ENCODE measurements at places on chromosomes 3 and 15.

- DNase-seq: no peak
Observed at GRCh38 chr3:54801977-54802376, 125.9 kb downstream of the LRTM1 start.

DNA sequence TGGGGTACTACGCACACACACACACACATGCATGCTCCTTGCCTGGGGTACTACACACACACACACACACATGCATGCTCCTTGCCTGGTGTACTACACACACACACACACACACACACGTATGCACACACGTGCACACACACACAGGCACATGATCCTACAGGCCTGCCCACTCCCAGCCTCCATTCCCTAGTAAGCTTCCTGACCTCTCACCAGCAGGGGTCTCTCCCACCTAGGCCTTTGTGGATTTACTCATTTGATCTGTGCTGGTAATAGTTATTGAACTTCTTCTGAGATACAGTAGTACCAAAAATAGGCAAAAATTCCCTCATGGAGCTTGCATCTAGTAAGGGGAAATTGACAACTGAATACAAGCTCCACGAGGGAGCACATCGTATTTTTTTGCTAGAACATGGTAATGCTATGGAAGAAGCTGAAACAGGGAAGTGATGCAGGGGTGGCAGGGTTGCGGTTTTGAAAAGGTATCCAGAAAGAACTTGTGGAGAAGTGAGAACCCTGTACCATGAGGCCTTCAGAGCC, 19.1 kb downstream of the TTC21A start:
- peak; percentile 74 for DNase-seq

DNA sequence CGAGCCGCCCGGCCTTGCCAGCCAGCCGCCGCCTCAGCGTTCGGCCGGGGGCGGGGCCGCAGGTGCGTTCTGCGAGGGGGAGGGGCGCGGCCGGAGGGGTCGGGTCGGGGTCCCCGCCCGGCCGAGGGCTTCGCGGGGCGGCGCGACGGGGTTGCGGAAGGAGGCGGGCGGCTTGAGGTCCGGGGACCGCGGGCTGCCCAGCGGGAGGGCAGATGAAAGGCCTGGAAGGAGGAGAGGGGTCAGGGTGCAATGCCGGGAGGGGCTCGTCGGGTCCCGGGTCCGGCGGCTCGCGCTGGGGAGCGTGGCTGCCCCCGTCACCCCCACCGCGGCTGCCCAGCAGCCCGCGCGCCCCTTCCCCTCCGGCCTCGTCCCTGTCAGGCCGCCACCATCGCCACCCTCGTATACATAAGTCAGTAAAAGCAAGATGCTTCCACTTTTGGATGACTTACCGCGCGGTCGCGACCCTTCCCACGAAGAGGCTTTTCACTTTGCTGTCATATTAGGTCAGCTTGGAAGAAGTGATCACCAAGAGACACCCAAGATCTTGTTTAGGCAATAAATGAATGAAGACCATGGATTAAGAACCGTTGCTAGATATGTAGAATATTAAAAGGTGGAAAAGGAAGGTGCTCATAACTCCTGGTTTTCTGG, 620 bp upstream of the ANP32A start:
- DNase-seq: peak; percentile 36

- DNase-seq: no peak
Observed at GRCh38 chr3:131350506-131350905, 31.1 kb upstream of the NUDT16 start.

DNA sequence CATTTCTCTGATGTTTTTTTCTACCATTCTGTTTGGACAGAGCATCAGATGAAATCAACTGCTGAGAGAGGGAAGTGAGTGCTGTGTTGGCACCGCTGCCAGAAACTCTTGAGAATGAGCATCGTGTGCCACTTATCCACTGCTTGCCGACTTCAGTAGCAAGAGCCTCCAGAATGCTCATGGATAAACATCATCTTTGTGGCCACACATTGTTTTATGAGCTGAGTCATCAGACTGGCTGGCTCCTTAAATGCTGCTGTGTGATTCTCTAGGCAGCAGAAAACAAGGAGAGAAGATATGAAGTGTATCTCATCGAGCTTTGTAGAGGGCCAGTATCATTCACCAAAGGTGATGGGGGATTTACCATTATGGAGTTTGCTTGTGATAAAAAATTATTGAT, 3.4 kb upstream of the DOCK3 start:
- no peak for DNase-seq

All from hematopoietic multipotent progenitor cell treated with erythropoietin and hydrocortisone succinate and interleukin-3 and kit ligand, for 8 days (in vitro differentiated cells).